ENCODE measurements at places on chromosomes 1 and 21.

DNA sequence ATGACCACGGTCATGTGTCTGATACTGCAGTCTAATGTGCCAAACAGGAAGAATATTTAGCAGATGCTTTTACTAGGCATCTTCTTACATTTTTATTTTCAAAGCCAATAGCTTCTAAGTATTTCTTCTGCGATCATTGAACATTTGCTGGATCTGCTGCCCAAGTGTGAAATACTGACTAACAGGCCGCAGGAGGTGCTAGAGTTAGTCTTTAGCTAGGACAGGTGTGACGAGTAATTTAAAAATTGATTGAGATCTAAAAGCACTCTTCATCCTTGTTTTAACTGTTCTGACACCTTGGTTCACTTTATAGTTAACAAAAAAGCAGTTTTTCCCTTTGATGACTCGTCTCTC, 748 bp upstream of the FAM78B start:
- no peak for DNase-seq

GRCh38 chr1:76274302-76274701, 199.8 kb downstream of the ST6GALNAC3 start:
- no peak for DNase-seq

GRCh38 chr1:192626366-192627179, 9.4 kb upstream of the RGS13 start:
- DNase-seq: peak; percentile 76

DNA sequence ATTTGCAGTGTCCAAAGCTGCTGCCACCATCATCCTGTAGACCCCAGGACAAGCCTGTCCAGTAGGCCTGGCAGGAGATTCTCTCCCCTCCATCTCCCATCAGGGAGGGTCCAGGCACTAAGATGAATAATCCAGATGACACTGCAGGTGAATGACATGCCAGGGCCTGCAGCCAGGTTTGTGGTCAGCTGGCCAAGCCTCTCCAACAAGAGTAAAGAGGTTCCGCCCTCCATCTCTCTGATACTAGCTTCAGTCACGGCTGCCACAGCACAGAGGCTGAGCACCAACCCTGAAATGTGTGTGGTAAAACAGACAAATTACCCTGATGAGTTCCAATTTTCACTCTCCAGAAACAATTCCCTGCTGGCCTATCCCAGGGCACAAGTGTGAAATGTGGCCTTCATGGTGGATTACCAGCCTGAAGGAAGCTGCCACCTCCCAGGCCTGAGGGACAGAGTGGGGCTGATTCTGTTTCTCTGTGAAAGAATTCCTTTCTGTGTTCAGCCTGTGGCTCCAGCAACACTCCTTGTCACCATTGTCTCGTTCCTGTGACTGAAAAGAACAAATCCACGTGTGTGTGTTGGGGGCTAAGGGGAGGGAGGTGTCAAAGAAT, 19.9 kb upstream of the LHX4 start:
- DNase-seq: no peak

- no peak for DNase-seq
Observed at GRCh38 chr1:1969953-1970716, 33.5 kb downstream of the CFAP74 start.

DNA sequence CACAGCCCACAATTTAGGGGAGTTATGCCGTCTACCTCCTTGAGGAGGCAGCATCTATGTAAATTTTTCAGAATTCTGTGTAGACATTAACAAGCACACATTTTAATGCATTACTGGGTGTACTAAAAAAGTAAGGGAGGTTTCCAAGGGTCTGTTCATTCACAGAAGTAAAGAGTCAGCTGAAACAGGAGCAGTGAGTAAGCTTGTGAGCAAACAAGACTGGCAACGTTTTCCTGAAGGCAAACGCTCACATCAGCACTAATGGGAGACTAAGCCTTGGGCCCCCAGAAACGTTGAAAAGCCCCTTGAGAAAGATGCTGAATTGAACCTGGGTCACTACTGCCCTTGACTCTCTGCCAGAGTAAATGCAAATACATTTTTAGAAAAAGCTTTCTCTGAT, 25.7 kb downstream of the RPRD2 start:
- no peak for DNase-seq

DNA sequence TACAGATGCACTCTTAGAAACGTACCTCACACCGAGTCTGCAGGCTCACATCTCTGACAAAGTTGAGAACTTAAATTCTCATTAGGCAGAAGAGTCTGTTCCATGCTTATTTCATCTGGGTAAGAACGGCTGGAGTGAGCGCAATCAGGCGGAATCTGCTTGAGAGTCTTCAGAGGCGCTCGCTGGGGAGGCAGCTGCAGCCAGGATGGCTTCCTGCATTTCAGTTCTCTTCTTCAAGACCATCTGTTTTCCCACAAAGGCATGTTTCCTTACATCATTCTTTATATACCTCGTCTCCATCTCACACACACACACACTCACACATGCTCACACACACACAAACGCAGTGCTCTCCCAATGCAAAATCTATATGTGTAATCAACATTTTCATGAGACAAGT, 497.1 kb downstream of the AJAP1 start:
- DNase-seq: no peak

GRCh38 chr1:99644279-99645004, 1.5 kb upstream of the PALMD start:
- no peak for DNase-seq

GRCh38 chr1:87144316-87144895, 184.3 kb upstream of the LMO4 start:
- DNase-seq: no peak

DNA sequence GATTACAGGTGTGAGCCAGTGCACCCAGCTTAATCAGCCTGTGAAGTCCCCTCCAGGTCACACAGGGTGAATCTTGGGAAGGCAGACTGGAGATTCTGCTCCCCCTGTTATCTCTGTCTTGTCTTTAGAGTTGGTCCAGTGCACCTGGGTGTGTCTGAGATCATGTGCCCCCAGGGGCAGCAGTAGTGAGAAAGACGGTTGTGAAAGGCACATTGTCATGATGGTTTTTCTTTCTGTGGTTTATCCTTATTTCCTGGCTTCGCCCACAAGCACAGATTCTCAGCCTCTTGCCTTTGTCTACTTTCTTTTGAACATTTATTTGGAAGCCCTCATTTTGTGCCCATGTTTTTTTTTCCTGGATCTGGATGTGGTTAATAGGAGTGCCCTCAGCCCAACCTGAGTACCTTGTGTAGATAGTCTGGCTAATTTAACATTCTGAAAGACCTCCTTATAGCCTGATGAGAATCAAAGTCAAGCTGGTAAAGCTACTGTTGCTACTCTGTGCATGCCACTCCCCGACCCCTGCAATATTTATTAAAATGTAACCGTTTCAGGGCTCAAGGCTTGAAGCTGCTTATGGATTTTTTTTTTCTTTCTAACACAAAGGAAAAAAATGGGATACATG, 23.7 kb downstream of the UCK2 start:
- peak; percentile 90 for DNase-seq

- no peak for DNase-seq
Observed at GRCh38 chr1:107110326-107110725, 30.5 kb upstream of the NTNG1 start.

DNA sequence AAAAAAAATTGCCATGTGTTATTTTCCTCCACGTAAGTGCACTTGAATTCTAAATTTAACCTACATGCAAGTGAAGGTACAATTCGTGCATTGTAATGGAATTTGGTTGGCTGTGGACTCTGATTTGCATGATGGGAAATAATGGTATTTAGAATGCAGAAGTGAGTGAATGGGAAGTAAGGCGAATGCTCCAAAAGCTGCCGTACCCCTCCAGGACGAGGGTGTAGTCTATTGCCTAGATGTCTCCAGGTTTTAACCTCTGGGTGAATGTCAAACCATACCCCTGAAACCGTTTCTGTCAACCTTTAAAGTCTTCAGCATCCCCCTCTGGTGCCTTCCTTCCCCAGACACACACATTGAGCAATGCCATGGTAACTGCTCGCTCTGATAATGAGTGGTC, 44.5 kb downstream of the KIAA0040 start:
- no peak for DNase-seq

- DNase-seq: no peak
Observed at GRCh38 chr1:30129421-30130055, 593.8 kb downstream of the MATN1 start.

DNA sequence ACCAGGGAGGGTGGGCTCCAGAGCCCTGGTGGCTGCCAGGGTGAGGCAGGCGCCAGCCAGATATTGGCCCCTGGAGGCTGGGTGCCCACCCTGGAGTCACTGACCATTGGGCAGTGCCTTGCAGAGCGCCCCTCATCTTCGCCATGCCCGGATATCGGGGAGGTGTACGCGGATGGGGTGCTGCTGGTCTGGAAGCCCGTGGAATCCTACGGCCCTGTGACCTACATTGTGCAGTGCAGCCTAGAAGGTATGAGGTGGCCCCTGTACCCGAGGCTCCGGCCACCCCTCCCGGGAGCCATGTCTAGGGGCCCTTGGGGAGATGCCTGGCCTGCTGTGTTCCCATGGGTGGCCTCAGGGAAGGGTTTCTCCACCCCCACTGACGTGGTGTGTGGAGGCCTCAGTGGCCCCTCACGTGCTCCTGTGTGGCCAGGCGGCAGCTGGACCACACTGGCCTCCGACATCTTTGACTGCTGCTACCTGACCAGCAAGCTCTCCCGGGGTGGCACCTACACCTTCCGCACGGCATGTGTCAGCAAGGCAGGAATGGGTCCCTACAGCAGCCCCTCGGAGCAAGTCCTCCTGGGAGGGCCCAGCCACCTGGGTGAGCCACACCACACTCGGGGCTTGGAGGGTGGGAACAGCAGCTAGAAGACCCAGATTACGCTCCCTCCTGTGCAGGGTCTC, 30.9 kb downstream of the TRIM11 start:
- no peak for DNase-seq

- no peak for DNase-seq
Observed at GRCh38 chr1:245572709-245573108, 417.9 kb downstream of the KIF26B start.

- no peak for DNase-seq
Observed at GRCh38 chr21:17539323-17539722, 26.5 kb downstream of the CXADR start.

DNA sequence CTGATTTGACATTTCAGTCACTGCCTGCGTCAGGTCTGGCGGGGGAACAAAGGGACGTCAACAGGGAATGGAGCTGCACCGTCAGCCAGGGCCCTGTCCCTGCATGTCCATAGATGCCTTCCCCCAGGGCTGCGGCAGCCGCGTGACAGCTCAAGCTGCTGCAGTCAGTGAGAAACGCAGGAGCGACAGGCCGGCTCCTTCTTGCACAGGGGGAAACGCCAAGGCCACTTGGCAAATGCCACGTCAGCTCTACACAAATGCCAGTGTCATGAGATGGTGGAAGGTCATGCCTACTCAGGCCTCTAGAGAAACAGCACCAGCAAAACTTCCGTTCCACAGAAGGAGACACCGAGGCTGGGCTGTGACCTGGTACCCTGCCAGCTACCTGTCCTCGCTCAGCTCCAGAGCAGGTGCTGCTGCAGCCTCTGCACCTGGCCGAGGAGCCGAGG, 37.7 kb downstream of the SYF2 start:
- no peak for DNase-seq

- no peak for DNase-seq
Observed at GRCh38 chr1:11566042-11566850, 87.3 kb downstream of the DISP3 start.

DNA sequence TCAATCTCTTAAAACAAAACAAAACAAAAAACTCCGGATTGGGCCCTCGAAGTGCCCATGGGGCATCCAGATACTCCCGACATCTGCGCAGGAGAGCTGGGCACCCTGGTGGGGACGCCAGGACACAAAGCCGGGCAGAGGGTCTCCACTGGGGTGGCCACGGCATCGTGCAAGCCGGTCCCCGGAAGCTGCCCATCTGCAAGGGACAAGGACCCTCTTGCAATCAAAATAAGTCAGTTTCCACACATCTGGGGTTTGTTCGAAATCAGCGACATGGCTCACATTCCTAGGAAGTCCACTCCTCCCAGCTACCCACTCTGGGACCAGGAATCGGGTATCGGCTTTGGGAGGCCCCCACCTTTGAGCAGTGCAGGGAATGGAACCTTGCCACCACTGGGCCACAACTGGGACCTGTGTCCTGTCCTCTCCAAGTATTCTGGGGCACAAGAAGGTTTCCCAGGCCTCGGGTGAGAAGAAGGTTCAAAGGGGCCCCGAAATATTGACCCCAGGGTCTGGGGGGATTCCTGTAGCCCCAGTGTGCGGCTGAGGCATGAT, 4.6 kb upstream of the PRDM16 start:
- DNase-seq: no peak
